Heart left ventricle (tissue), 16 donors: ENCODE measurements at places on chromosomes 4 and X. TPM values are rescaled to one million over a fixed set of nuclear protein-coding genes. Genes with fewer than 3 reads are reported as not detected.

DNA sequence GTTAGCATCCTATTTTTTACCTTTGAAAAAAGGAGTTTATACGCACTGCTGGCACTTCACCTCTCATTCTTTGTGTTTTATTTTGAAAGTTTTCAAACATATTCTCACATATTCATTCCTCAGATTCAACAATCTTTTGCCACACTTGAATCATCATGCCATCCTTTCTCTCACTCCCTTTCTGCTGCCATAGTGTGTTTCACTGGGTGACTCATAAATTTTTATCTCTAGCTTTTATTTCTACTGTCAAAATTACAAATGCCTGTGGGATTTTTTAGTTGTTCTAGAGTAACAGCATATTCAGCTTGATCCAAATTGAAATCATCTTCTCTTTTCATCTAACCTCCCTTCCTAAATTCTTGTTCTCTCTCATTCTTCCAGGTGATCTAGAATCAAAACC is 28.0 kb downstream of the MFSD8 start:
- H3K27ac ChIP-seq: no peak overlapping the region
- no peaks in the 10 kb centered on the region for H3K36me3 ChIP-seq

DNA sequence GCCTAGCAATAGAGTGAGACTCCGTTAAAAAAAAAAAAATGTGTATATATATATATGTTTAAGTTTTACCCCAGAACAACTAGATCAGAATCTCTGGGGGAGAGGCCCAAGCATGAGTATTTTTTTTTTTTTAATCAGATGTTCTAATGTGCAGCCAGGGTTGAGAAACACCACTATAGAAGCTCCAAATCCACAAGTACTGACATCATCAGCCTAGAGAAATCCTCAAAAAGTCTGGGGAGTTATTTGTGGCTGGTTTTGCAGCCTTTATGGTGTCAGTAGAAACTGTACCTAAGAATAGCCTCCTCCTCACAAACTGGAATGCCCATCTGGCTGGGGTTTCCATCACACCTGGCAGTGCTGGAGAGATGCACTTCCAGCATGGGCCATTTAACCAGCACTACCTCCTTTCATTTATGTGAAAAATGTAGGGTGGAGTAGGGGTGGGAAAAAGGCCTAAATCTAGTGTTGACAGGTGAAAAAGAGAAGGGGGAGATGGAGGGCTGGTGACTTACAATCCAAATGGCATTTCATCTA is 93.5 kb downstream of the CBLL2 start:
- no peaks in the 10 kb centered on the region for H3K27me3 ChIP-seq
- no peak overlapping the region for H3K27ac ChIP-seq
- no peak for DNase-seq
- H3K4me1 ChIP-seq: no peaks in the 10 kb centered on the region
- H3K4me3 ChIP-seq: no peak overlapping the region

DNA sequence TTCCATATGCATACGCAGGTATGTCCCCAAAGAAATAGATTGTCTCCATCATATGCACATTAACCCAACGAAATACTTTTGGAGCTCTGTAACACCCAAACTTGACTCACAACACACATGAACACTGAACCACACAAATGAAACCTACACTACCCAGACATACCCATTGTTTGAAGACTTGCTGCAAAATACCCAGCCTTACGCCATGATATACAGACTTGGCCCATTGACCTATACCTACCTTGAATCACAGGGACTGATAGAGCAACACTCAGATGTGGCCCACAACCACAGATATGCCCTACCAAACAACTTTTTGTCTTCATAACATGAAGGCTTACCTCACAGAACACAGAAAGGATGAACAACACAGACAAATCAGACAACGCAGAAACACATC is 15.9 kb downstream of the LINC00632 start:
- H3K4me3 ChIP-seq: no peak overlapping the region
- H3K36me3 ChIP-seq: no peaks in the 10 kb centered on the region
- no peak for DNase-seq
- no peaks in the 10 kb centered on the region for H3K4me1 ChIP-seq

- no peak for DNase-seq
- no peaks in the 10 kb centered on the region for H3K4me1 ChIP-seq
- no peaks in the 10 kb centered on the region for H3K36me3 ChIP-seq
- no peak overlapping the region for H3K4me3 ChIP-seq
- no peak overlapping the region for H3K27ac ChIP-seq
These were observed 29.6 kb downstream of the REST start for GRCh38 chr4:56937262-56937661.

- H3K27ac ChIP-seq: no peak overlapping the region
- no peak overlapping the region for H3K4me3 ChIP-seq
- DNase-seq: no peak
- no peaks in the 10 kb centered on the region for H3K4me1 ChIP-seq
- no peaks in the 10 kb centered on the region for H3K27me3 ChIP-seq
These were observed 265.1 kb upstream of the MAD2L1 start for GRCh38 chr4:120331486-120332370.

- no peak overlapping the region for H3K27ac ChIP-seq
- H3K36me3 ChIP-seq: no peaks in the 10 kb centered on the region
- no peaks in the 10 kb centered on the region for H3K4me1 ChIP-seq
- H3K27me3 ChIP-seq: no peaks in the 10 kb centered on the region
These were observed 9.5 kb downstream of the ADH4 start for GRCh38 chr4:99134586-99134985.

- H3K27me3 ChIP-seq: no peaks in the 10 kb centered on the region
- H3K36me3 ChIP-seq: no peaks in the 10 kb centered on the region
- H3K4me1 ChIP-seq: no peaks in the 10 kb centered on the region
- DNase-seq: no peak
- H3K27ac ChIP-seq: no peak overlapping the region
These were observed 24.3 kb upstream of the ETNPPL start for GRCh38 chr4:108787106-108787505.

DNA sequence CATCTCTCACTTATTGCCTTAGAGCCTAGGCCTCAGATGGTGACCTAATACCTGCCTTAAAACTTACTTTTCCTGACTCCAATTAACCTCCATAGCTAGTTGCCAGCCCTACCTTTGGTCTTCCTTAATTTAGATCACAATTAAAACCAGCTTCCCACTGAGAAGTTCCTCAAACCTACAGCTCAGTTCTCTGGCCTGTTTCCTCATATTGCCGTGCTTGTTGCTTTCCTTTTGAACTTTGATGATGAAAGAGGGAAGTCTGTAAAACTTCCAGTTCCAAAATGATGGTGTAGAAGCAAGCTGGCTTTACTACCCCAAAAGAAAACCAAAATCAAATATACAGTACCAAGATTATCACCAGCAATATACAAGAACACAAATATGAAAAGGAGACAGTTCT is 28.9 kb upstream of the CAMK2D start:
- no peaks in the 10 kb centered on the region for H3K4me1 ChIP-seq
- no peak overlapping the region for H3K4me3 ChIP-seq
- H3K27ac ChIP-seq: no peak overlapping the region
- H3K36me3 ChIP-seq: no peaks in the 10 kb centered on the region
- H3K27me3 ChIP-seq: no peaks in the 10 kb centered on the region

DNA sequence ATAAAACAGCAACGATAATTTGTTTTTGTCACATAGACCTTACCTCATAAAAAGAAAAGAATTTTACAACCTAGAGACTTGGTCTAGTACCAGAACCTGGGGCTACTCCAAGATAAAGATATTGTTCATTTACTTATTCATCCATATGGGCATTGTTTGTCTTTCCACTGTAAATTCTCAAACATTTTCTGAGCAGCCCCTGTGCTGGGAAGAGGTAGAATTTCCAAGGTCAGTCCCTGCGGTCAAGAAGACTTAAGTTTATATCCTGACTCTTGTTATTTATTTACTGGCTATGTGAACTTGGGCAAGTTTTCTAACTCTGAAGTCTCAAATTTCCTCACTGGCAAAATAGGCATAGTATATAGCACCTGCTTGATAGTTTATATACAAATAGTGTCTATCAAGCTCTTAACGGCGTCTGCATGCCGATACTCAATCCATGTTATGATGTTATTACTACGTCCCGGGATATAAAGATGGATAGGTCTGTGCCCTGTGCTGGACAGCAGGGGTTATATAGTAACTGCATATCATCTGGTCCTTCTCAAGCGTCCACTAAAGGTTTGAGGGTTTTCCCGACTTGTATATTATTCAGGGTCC is 222.1 kb upstream of the TAPT1 start:
- H3K4me3 ChIP-seq: no peak overlapping the region
- H3K4me1 ChIP-seq: no peaks in the 10 kb centered on the region
- H3K27ac ChIP-seq: no peak overlapping the region
- DNase-seq: no peak

DNA sequence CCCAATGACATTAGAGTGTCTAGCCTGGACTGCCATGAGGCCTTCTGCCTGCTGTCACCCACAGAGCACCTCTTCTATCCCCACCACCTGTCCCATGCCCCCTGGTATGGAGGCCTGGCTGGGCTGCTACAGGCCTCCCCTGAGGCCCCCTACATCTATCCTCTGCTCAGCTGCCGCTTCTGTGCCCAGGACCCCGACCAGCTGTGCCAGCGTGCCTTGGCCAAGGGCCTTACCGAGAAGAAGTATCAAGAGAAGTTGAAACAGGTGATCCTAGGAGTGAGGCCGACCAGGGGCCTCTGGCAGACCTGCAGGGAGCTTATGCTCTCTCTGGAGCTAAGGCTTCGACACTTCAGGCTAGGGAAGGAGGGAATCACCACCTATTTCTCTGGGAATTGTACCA is 21.7 kb upstream of the TECRL start:
- DNase-seq: no peak
- no peaks in the 10 kb centered on the region for H3K36me3 ChIP-seq
- no peaks in the 10 kb centered on the region for H3K27me3 ChIP-seq
- no peak overlapping the region for H3K4me3 ChIP-seq
- H3K4me1 ChIP-seq: no peaks in the 10 kb centered on the region

DNA sequence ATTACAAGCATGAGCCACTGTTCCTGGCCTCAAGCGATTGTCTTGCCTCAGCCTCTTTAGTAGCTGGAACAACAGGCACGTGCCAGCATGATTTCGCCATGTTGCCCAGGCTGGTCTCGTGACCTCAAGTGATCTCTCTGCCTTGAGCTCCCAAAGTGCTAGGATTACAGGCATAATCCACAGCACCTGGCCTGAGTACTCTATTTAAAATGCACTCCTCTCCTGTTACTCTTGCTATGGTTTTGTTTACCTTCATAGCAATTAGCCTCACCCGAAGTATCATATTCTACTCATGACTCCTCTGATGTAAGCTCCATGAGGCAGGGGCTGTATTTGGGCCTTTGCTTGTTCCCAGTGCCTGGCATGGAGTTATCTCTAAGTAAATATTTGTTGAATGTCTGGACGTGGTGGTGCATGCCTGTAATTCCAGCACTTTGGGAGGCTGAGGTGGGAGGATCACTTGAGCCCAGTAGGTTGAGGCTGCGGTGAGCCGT is 92.5 kb upstream of the SLC34A2 start:
- no peaks in the 10 kb centered on the region for H3K27me3 ChIP-seq
- H3K4me3 ChIP-seq: no peak overlapping the region
- no peaks in the 10 kb centered on the region for H3K4me1 ChIP-seq

DNA sequence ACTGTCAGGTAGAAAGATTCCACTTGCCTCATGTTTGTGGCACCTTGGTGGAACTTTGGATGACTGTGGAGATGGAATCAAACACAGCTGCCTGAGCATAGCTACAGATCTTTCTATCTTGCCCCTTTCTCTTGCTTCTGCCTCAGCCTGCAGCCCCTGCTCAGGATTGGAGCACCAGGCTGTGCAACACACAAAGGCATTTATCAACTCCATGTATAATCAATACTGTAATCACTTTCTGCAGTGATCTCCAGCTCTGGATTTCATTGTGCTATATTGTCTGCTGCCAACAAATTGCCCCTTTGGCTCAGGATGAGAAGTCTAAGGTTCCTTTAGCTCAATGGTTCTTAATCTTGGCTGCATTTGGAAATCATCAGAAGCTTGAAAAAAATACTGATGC is 86.3 kb upstream of the PRPS1 start:
- no peak for DNase-seq
- H3K4me3 ChIP-seq: no peak overlapping the region
- H3K27ac ChIP-seq: no peak overlapping the region
- H3K4me1 ChIP-seq: no peaks in the 10 kb centered on the region
- no peaks in the 10 kb centered on the region for H3K27me3 ChIP-seq

DNA sequence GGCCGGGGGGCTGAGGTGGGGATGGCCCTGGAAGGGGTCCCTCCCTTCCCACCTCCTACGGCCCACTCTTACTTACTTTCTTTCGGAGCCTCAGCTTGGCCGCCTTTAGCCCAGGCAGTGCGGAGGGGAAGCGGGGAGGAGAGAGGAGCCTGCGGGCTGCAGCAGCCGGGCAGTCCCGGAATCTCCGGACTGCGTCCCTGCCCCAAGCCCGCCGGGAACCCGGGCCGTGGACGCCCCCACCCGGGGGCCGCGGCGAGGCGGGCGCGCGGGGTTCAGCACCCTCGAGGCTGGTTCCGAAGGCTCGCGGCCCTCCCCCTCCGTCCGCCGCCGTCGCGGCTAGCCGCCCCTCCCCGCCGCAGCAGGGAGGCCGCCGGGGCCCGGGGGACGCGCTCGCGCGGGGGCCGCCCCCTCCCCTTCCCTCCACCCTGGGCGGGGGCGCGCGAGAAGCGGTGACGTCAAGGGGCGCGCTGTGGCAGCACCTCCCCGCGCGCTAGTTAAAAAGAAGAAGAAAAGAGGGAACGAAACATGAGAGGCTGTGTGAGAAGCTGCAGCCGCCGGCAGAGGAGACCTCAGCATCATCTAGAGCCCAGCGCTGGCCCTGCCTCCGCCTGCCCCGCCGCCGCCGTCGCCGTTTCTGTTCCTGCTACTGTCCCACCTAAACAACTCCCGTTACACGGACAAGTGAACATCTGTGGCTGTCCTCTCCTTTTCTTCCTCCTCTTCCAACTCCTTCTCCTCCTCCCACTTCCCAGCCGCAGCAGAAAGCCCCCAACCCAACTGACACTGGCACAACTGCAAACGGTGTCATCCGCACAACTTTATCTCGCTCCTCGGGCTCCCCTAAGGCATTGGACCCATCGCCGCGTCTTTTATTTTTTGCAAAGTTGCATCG is at the start of gene HHIP:
Gene HHIP, plus strand, starts transcription at position 526 of the 892 bp plus-strand sequence. CDS start 520 bp downstream, outside the sequence.
- peak; percentile 25 for DNase-seq
- H3K27ac ChIP-seq: no peak within 1 kb of the TSS
- no peaks in the 10 kb centered on the region for H3K36me3 ChIP-seq
- peak within 1 kb of the TSS; percentile 55 for H3K4me3 ChIP-seq

GRCh38 chr4:154009191-154009590 is 220.3 kb upstream of the SFRP2 start:
- H3K36me3 ChIP-seq: no peaks in the 10 kb centered on the region
- H3K27me3 ChIP-seq: no peaks in the 10 kb centered on the region
- H3K4me1 ChIP-seq: no peaks in the 10 kb centered on the region
- no peak overlapping the region for H3K4me3 ChIP-seq
- H3K27ac ChIP-seq: no peak overlapping the region

- H3K27ac ChIP-seq: no peak overlapping the region
- H3K4me1 ChIP-seq: no peaks in the 10 kb centered on the region
- H3K27me3 ChIP-seq: no peaks in the 10 kb centered on the region
- H3K4me3 ChIP-seq: no peak overlapping the region
- no peaks in the 10 kb centered on the region for H3K36me3 ChIP-seq
These were observed 179.6 kb upstream of the SPRY1 start for GRCh38 chr4:123216946-123217345.

HMGN5 gene
- total RNA-seq: 1.8 TPM

RAB39B gene
- total RNA-seq: not detected

NXF2 gene
- not detected for total RNA-seq

ADH6 gene
- not detected for total RNA-seq

CTAG1B gene
- total RNA-seq: not detected

CXCL3 gene
- 0.32 TPM for total RNA-seq
